ENCODE measurements at places on chromosomes 2 and 18.

GRCh38 chr2:177529166-177529565 lies 136.6 kb downstream of the AGPS start:
- DNase-seq = no peak

- DNase-seq = no peak
These were observed 5.2 kb upstream of the GPD2 start for GRCh38 chr2:156430980-156431358.

DNA sequence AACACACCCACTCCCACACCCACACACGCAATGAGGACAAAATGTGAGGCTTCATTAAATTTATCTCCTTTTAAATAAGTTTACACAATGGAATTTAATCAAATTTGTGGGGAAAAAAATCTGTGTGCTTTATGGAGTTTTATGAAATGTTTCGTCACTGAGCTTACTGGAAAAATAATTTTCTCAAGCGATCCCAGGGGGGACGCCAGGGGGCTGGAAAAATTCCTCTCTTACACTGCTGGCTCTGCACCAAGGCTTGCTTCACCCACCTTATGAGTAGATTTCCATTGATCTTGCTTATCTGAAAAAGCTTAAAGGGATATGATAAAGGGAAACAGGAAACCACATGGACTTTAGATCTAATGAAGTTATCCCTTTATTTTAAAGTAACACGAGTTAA lies 95.5 kb downstream of the CABYR start:
- DNase-seq = no peak

GRCh38 chr2:95730813-95731212 lies 139.0 kb downstream of the TRIM43 start:
- DNase-seq = no peak

GRCh38 chr2:138531913-138532312 lies 30.3 kb downstream of the SPOPL start:
- no peak for DNase-seq

DNA sequence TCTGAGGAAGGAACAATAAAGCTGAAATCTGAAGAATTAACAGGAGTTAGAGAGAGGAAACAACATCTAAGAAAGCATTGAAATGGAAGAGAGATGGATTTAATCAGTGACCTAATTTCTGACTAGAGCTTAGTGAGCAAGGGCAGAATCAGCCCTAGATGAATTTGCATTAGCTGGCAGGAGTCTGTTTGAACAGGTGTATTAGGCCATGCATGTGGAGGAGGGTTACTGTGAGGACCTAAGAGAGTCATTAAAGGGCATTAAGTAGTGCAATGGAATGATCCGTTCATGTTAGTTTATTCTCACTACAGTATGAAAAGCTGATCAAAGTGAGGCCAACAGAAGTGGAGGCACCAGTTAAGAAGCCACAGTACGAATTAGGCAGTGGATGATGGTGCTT lies 285.3 kb downstream of the GRB14 start:
- peak; percentile 26 for DNase-seq

DNA sequence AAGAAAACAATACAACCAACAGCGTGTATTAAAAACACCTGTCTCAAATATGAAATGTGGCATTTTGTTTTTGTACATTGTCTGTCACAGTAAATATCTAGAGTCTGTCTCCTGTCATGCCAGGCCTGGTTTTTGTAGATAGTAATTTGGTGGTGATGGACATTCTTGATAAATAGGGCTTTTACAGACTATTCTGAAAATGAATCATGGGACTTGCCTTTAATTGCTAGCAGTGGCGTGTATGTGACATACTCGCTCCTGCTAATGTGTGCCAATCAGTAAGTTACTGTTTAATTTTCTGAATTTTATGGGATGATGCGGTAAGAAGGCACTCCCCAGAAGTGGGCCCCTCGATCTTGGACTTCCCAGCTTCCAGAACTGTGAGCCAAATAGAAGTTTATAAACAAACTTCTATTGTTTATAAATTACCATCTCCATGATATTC lies 83.7 kb downstream of the TANC1 start:
- DNase-seq = no peak
